HT-29 (cell line): ENCODE measurements at places on chromosomes 16 and 17.

DNA sequence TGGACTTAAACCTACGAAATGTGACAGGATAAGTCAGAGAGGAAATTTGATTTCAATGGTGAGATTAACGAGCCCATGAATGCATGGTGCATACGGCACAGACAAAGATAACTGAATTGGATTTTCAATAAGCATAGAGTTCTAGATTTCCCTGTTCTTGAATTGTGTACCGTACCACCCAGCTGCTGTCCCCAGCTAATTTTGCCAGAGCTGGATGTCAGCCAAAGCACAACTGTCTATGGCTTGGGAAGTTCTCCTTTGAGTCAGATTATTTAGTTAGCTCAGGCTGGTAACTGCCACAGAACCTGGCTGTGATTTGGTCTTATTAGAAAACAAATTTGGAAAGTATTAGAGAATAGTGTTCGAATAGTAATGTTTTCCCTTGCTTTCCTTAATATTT lies 143.1 kb downstream of the CDH13 start:
- DNase-seq: no peak

GRCh38 chr17:44053125-44053872 lies 13.2 kb downstream of the LSM12 start:
- no peak for DNase-seq

GRCh38 chr16:68360956-68361355 lies 50.1 kb downstream of the PRMT7 start:
- no peak for DNase-seq

GRCh38 chr17:76529224-76530094 lies 8.1 kb downstream of the CYGB start:
- no peak for DNase-seq

DNA sequence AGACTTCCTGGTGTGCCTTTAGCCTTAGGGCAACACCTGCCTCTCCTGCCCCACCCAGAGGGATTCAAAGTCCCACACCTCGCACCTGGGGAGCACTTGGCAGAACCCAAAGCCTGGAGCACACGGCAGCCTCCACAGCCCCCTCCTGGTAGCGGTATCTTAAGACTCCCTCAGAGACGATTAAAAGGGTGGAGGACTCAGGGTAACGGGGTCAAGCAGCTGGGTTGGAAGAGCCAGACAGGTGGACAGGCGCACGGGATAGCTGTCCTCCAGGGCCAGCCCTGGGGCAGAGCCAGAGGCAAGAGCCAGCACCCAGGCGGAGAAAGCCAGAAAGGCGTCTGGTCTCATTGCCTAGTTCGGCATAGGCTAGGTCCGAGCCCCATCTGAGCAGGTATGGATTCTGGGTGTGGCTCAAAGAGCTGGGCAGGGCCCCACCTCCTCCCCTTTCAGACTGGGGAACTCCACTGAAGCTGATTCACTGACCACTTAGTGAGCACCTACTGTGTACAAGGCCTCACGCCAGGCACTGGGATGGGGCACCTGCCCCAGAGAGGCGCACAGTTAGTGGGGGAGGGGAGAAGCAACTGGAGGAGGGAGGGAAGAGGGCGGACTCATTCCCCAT lies 55.0 kb upstream of the MEAK7 start:
- DNase-seq: no peak

DNA sequence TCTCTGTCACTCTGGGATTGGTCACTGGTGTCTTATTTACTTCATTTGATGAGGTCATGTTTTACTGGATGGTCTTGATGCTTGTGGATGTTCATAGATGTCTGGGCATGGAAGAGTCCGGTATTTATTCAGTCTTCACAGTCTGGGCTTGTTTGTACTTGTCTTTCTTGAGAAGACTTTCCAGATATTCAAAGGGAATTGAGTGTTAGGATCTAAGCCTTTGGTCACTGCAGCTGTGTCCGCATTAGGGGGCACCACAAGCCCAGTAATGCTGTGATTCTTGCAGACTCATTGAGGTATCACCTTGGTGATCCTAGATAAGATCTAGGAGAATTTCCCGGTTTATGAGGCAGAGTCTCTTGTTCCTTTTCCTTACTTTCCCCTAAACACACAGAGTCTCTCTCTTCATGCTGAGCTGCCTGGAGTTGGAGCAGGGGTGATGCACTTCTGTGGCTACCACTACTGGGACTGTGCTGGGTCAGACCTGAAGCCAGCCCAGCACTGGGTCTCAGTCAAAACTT lies 214.7 kb downstream of the SPECC1 start:
- DNase-seq: no peak

DNA sequence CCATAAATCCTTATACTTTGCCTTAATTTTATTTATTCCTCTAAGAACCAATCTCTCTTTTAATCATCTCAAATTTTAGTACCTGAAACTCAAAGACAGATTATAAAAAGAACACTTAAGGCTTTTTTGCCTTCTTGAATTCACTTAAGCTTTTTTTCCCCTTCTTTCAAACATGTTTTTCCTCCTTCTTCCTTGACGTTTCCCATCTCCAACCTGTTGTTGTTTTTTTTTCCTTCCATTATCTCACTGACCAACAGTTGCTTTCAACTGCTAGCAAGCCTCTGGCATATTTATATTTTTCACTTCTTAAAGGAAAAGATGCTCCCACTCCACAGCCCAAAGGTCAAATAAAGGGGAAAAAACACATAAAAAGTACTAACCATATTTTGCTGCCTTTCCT lies 32.2 kb downstream of the SPOP start:
- DNase-seq: no peak

- DNase-seq: no peak
These were observed 6.6 kb downstream of the NDEL1 start for GRCh38 chr17:8442310-8442709.
